Osteoblast (primary cell): ENCODE measurements at places on chromosomes 5 and 9.

DNA sequence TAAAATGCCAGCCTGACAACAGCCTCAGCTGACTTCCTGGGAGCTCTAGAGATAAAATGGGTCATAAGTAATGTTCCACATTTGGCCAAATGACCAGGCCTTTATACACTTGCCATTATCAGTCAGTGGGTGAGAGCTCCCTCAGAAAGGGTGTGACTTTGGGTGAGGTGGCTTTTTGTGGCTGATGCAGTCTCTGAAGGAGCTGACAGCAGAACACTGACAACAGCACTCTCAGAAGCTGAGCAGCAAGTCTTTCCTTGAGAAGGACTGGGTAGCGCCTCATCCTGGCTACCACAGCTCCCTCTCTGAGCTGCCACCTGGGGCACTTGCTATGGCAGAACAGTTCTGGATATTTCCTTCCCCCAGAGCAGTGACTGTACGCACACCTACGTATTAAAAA is 22.0 kb upstream of the GNAQ start:
- no peak for DNase-seq

DNA sequence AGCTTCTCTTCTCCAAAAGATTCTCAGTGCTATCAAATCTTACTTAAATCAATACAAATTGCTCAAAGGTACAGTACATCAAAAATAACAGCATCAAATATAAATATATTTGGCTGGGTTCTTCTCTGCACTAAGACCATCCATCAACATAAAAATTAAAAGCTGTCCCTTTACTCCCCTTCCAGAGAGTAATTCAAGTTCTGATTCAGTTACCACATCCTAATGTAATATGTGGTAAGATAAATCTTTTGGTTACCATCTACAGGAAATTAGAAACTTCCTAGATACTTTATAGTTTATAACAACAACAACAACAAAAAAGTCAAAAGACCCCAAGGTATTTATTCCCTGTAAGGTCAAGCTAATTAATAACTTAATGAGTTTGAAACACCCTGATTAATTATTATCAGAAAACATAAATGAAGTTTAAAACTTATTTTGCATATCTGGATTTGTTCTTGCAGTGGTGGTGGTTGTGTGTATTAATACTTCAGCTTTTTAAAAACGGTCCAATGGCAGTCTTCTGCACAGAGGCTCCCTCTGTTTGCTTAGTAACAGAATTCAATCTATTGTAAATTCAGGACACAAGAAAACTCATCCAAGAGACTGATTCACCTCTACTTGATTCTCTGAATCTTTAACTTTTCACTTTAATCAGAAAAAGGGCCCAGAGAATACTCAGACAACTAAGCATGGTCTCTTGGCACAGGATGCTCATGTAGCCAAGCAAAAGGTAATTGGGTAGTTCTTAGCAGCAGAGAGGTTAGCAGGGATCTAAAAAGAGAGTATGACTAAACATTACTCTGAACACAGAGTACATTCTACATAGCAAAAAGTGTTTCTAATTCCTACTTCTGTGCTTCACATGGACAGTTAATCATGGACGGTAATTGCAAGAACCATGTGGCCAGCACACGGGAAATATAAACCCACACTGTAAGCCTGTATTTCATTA is 20.1 kb downstream of the DIAPH1 start:
- peak; percentile 38 for DNase-seq

DNA sequence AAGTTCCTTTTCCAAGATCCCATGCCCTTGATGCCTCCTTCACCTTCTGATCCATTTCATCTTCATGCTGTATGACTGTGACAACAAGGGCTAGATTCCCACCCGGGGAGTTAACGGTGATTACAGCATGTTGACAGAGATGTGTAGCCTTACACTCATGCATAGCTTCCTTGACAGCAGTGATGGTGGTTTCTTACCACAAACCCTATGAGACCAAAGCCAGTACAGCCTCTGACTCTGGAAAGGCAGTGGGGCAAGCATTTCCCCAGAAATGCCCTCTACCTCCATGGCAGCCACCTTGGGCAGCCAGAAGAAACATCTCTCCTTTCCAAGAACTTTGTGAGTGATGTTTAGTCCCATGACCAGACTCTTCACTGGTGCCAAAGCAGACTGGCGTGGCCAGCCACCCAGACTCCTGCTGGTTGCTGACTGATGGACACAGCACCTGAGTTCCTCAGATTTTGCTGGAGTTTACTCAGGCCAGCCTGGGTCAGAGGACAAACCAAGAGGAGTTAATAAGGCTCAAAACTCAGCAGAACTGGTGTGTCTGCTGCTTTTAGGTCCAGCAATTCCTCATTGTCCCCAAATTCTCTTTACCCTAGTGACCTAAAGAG is 199.7 kb upstream of the SLC27A6 start:
- no peak for DNase-seq

DNA sequence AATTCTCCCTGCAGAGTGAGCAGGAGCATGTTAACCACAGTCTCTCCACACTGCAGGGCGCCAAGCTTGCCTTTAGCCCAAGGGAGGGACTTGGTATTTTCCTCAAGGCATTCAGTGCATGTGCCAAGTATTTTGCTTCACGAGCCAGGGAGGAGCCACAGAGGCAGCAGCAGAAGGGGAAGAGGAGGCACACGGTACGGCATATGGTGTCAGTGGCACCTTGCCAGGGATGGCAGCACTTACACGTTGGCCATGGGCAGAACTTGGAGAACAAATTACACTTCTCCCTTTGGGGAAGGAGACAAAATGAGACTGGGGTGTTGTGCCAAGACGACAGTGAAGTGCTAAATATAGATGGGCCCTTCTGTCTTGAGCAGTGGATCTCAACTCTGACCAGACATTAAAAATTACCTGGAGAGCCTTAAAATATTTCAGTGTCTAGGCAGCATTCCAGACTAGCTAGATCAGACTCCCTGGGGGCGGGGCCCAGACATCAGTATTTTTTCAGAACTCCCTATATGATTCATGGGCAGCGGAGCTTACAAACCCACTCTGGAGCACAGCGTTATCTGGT is 155.8 kb downstream of the DRD1 start:
- no peak for DNase-seq

DNA sequence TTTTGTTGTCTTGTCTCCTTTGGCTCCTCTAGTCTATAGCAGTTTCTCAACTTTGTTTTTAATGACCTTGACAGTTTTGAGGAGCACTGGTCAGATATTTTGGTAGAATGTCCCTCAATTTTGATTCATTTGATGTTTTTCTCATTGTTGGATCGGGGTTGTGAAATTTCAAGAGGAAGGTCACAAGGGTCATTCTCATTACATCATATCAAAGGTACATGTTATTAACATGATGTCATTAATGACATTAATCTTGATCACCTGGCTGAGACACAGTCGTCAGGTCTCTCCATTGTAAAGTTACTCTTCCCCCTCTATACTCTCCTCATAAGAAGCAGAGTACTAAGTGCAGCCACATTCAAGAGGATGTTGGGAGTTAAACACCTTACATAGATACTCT is 7.2 kb downstream of the ISOC1 start:
- no peak for DNase-seq

GRCh38 chr5:138651767-138652117 is 76.5 kb upstream of the HSPA9 start:
- no peak for DNase-seq

- peak; percentile 53 for DNase-seq
Observed at GRCh38 chr5:180156141-180156540, 52.9 kb downstream of the RASGEF1C start.

GRCh38 chr9:70601000-70601951 is 186.8 kb upstream of the KLF9 start:
- DNase-seq, result peak; percentile 85

- DNase-seq, result no peak
Observed at GRCh38 chr5:114524221-114524620, 162.4 kb downstream of the KCNN2 start.

DNA sequence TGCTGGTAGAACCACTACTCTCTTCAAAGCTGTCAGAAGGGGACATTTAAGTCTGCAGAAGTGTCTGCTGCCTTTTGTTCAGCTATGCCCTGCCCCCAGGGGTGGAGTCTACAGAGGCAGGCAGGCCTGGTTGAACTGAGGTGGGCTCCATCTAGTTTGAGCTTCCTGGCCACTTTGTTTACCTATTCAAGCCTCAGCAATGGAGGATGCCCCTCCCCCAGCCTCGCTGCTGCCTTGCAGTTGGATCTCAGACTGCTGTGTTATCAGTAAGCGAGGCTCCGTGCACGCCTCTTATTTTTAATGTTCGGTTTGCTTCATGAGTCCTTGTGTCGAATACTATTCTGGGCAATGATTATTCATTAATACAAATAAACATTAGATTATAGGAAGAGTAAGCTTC is 3.1 kb upstream of the SLC27A6 start:
- DNase-seq, result no peak

DNA sequence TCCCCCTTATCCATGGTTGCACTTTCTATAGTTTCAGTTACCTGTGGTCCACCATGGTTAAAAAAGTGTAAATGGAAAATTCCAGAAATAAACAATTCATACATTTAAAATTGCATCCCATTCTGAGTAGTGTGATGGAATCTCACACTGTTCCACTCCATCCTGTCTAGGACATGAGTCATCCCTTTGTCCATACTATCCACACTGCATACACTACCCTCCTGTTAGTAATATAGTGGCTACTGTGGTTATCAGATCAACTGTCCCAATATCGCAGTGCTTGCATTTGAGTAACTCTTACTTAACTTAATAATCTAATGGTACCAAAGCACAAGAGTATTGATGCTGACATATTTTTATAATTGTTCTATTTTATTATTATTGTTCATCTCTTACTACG is 100.7 kb downstream of the RAB3C start:
- no peak for DNase-seq

DNA sequence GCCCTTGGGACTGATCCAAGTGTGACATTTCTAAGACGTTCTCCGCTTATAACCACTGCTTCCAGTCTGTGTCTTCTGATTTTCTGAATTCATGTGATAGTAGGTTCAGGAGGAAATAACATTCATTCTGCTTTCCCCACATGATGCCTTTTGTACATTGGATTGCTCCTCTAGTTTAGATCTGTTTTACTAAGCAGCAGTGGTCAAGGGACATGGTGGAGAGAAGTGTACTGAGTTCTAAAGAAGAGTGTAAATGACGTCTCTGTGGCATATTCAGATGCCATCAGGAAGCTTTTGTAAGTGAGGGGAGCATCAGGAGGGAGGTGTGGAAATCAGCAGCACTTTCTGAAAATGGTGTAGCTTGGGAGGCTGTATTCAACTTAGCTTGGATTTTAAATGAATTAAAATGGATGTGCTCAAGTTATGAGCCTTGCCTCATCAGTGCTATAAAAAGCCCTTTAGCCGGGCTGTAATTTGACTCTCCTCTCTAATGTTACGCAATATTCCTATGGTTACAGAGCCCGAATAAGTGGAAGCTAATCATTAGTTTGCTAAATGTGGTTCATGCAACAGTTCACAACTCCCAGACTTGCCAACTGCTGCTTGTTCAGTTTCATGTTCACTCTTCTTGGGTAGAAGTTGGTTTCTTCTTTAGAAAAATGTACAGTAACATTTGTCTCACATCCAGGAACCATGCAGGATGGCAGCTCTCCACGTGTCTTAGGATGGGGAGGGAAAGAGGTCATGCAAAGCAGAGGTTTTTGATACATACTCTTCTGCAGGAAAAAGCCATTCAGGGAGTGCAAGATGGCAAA is 281.3 kb downstream of the ARHGAP26 start:
- DNase-seq, result peak; percentile 51

GRCh38 chr5:148125641-148126040 is 42.7 kb upstream of the SPINK14 start:
- DNase-seq, result peak; percentile 69

- peak; percentile 84 for DNase-seq
Observed at GRCh38 chr9:131178382-131178781, 53.0 kb downstream of the NUP214 start.

DNA sequence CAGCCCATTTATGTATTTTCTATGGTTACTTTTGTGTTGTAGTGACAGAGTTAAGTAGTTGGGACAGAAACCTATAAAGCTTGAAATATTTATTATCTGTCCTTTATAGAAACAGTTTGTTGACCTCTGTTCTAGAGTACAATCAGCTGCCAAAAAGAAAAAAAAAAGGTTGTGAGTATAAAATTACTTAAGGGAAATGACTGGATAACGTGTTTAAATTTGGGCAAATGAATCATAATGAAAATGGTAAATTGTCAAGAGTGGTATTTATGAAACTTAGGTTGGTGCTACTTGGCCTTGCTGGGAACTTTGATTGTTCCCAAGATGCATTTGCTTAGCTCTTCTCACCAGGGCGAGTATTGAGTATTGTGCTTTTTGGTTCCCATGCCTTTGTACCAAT is 70.2 kb upstream of the IL6ST start:
- no peak for DNase-seq

GRCh38 chr5:102375272-102375671 is 79.2 kb upstream of the SLCO4C1 start:
- no peak for DNase-seq

DNA sequence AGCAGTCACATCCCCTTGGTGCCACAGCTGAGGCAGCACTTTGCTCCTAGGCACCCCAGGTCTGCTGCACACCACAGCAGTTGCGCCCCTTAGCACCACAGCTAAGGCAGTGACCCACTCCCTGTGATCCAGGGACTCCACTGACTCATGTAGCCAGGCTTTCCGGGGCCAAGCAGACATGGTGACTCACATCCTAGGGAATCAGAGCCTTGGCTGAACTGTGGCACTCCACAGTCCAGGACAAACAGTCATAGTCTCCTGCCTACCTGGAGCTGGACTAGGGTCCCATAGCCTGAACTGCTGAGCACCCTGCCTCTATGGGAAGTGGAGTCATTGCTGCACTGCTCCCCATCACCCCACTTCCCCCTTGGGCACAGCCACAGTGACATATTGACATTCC is 338.7 kb downstream of the NPR3 start:
- peak; percentile 88 for DNase-seq

DNA sequence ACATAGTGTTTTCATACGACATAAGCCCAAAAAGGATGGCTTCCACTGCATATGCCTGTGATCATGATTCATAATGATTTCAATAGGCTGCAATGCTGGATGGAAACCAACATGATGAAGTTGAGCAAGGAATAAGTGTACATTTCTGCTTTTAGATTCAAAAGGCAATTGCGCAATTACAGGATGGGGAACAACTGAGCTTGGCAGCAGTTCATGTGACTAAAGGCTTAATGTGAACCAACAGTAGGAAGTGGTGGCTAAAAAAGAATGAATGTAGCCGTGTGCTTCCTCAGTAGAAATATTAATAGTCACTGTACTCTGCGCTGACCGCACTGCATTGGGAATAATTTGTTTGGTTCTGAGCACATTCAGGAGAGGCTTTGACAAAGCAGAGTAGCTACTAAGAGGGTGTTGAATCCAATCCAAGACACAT is 51.2 kb downstream of the SLC1A3 start:
- DNase-seq, result peak; percentile 92

DNA sequence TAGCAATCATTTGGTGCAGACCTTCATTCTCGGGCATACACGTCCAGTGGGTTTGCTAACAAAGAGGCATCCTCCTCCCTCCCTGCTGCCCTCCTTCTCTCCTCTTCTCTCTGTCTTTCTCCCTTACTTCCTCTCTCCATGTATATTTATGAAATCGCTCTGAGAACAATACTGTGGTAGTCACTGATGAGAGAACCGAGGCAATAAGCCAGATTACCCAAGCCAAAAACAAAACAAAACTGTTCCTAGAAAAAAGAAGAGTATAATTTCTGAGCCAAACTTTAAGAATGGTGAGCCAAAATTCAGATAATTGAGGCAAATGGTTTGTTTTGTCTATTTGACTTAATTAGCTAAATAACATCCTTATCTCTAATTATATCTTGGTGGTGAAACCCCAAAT is 15.8 kb upstream of the HMHB1 start:
- DNase-seq, result no peak
